Thymus (tissue), 14 donors: ENCODE measurements at places on chromosomes 13 and 19. TPM values are rescaled to one million over a fixed set of nuclear protein-coding genes. Genes with fewer than 3 reads are reported as not detected.

DNA sequence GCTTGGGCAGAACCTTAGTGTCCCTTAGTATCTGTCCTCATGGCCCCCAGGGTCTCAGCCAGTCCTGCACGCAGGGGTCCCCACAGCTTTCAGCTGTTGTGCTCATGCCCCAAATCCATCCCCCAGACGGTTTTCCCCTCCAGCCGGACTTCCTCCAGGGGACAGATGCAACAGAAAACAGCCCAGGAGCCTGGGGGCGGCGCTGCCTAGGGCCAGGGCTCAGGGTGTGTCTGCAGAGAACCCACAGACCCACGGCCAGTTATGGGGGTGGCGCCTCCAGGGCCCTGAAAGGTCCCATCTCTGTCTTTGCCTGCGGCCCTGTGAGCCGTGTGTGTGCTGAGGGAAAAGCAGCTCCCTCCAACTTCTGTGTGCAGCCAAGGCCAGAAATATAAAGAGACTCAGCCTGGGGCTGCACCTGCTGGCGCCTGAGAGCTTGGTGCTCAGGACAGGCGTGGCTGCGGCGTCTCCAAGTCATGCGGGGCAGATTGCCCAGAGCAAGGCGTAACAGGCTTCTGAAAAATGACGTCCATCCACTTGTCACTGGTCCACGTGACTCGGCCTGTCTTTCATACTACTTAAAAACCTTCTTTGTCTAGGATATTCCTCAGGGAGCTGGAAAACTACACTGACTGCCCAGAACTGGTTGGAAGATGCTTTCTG is 22.1 kb upstream of the F7 start:
- no peak overlapping the region for H3K4me3 ChIP-seq
- no peak overlapping the region for H3K27ac ChIP-seq
- no peak for DNase-seq
- H3K4me1 ChIP-seq: peaks cover 3% of the 10 kb centered on the region
- H3K27me3 ChIP-seq: no peaks in the 10 kb centered on the region

GRCh38 chr19:54403054-54403453 is 12.2 kb upstream of the TTYH1 start:
- no peaks in the 10 kb centered on the region for H3K36me3 ChIP-seq
- H3K4me1 ChIP-seq: no peaks in the 10 kb centered on the region
- no peak for DNase-seq

DNA sequence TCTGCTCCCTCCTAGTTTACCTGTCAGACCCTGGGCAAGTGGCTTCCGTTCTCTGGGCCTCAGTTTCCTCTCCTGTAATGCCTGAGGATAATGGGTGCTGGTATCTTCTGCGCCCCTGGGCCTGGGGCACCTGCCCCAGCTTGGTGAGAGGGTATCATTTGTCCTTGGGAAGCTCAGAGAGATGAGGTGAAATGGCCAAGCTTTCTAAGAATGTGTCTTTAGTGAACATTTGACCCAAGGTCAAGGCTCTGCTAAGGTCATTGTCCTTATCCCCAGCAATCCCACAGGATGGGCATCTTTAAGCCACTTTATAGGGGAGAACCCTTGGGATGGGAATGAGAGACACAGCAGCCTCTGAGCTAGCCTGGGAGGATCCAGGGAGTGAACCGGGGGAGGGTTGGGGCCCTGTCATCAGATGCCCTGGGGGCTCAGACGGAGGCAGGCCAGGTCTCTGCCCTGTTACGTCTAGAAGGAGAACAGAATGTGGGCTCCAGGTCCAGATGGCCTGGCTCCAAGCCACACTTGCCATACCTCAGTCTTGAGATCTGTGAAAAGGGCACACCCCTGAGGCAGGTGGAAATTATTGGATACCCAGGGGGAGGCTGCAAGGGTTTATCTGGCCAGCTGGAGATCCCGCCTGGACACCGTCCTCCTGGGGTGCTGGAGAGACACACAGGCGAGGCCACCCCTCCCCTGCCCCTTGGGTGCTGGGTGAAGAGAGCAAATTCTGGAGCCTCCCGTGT is 1.1 kb upstream of the NFIC start:
- H3K36me3 ChIP-seq: no peaks in the 10 kb centered on the region
- peaks cover 5% of the 10 kb centered on the region for H3K4me1 ChIP-seq
- H3K27me3 ChIP-seq: peaks cover 22% of the 10 kb centered on the region
- no peak overlapping the region for H3K4me3 ChIP-seq
- H3K27ac ChIP-seq: no peak overlapping the region
- no peak for DNase-seq

GRCh38 chr13:112740502-112741131 is 50.8 kb downstream of the ATP11A start:
- H3K4me1 ChIP-seq: peaks cover 6% of the 10 kb centered on the region
- H3K27me3 ChIP-seq: no peaks in the 10 kb centered on the region
- DNase-seq: no peak
- no peak overlapping the region for H3K27ac ChIP-seq
- no peaks in the 10 kb centered on the region for H3K36me3 ChIP-seq

DNA sequence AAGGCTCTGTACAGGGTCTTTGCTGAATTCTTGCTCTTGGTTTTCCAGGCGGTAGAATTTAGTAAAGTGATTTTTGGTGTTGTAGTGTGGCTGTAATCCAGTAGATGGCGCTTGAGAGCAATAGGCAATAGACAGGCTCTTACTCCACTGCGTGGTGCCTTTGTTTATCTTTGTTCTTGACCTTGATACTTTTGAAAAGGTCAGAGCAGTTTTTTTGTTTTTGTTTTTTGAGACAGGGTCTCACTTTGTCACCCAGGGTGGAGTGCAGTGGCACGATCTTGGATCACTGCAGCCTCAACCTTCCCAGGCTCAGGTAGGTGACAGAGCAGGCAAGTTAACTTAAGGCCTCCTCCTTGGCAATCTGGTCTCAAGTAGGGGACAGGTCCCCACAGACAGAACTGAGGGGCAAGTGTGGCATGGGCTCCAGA is 12.2 kb upstream of the LILRA5 start:
- H3K4me3 ChIP-seq: no peak overlapping the region
- H3K27me3 ChIP-seq: no peaks in the 10 kb centered on the region
- H3K36me3 ChIP-seq: no peaks in the 10 kb centered on the region
- no peak overlapping the region for H3K27ac ChIP-seq
- H3K4me1 ChIP-seq: peaks cover 9% of the 10 kb centered on the region

DNA sequence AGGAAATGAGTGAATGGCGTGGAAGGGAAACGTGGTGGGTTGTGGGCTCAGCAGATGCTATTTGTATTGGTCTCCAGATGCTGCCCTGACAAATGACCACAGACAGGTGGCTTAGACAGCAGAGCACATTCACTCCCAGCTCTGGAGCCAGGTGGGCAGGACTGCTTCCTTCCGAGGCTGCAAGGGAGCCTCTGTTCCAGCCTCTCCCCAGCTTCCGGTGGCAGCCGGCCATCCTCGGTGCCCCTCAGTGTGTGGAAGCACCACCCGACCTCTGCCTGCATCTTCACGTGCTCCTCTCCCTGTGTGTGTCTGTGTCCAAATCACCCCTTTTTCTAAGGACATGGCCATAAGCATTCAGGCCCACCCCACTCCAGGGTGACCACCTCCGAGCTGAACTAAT is 105.1 kb downstream of the SOX1 start:
- DNase-seq: no peak
- H3K36me3 ChIP-seq: no peaks in the 10 kb centered on the region

DNA sequence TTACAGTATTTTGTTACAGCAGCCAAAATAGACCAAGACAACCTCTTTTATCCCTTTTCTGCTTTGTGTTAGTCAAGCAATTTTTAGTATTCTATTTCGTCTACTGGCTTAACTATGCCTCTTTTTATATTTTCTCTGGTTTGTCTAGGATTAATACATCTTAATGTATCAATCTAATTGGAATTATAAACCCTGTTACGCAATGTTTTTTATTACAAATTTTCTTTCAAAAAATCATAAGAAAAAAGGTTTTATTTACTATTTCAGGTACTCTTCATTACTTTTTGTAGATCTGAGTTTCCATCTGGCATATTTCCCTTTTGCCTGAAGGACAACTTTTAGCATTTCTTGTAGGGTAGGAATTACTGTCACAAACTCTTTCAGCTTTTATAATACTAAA is 275.3 kb downstream of the DIAPH3 start:
- no peaks in the 10 kb centered on the region for H3K4me1 ChIP-seq
- no peak for DNase-seq
- H3K4me3 ChIP-seq: no peak overlapping the region
- H3K27ac ChIP-seq: no peak overlapping the region

Gene CNMD
- polyA plus RNA-seq: 1.8 TPM

Gene FREM2
- polyA plus RNA-seq: 0.16 TPM

GRCh38 chr19:41203371-41203770 is 10.4 kb downstream of the CYP2S1 start:
- DNase-seq: no peak
- H3K27me3 ChIP-seq: no peaks in the 10 kb centered on the region

Gene EPS8L1
- 26.6 TPM for polyA plus RNA-seq

Gene METTL21C
- polyA plus RNA-seq: 0.09 TPM

Gene ZNF350
- polyA plus RNA-seq: 10.0 TPM

Gene NALCN
- polyA plus RNA-seq: 0.48 TPM

DNA sequence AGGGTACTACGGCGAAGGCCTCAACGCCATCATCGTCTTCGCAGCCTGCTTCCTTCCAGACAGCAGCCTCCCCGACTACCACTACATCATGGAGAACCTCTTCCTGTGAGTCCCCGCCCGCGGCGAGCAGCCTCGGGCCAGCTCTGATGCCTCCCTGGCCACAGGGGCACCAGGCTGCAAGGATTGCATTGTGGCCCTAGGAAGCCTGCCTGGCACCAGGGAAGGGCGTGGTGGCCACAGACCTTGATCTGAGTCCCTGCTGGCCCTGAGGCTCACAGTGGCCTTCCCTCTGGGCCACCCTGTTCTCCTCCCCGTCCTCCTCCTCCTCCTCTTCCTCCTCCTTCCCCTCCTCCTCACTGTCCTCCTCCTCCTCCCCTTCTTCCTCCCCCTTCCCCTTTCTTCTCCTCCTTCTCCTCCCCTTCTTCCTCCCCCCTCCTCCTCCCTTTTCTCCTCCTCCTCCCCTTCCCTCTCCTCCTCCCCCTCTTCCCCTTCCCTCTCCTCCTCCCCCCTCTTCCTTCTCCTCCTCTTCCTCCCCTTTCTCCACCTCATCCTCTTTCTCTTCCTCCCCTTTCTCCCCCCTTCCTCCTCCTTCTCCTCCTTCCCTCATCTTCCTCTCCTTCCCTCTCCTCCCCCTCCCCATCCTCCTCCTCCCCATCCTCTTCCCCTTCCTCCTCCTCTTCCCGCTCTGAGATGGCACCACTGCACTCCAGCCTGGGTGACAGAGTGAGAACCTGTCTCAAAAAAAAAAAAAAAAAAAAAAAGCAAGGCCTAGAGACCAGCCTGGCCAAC is 24.4 kb upstream of the NMRK2 start:
- DNase-seq: no peak
- H3K36me3 ChIP-seq: no peaks in the 10 kb centered on the region
- H3K4me3 ChIP-seq: no peak overlapping the region
- H3K27me3 ChIP-seq: no peaks in the 10 kb centered on the region
- no peak overlapping the region for H3K27ac ChIP-seq

DNA sequence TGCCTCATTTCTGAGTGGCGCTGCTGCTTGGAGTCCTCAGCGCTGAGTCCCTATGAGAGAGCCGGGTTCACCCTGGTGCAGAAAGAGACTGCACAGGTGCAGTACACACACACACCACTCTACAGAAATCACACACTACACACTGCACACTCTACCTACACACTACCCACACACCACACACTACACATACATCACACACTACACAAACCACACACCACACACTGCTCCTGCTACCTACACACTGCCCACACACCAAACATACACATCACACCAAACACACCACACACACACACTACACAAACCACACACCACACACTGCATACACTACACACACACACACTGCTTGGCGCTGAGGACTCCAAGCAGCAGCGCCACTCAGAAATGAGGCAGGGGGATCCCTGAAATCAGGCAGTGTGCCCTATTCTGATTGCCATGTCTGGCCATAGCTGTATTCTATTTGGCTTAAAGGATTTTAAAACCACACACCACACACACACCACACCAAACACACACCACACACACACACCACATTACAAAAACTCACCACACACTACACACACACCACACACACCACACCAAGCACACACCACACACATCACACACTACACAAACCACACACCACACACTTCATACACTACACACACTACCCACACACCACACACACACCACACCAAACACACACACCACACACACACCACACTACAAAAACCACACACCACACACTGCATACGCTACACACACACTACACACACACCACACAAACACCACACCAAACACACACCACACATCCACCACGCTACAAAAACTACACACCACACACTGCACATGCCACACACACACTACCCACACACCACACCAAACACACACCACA is 4.9 kb downstream of the MAG start:
- no peaks in the 10 kb centered on the region for H3K4me1 ChIP-seq
- H3K36me3 ChIP-seq: no peaks in the 10 kb centered on the region
- H3K27me3 ChIP-seq: peaks cover 17% of the 10 kb centered on the region
- H3K27ac ChIP-seq: no peak overlapping the region

- no peaks in the 10 kb centered on the region for H3K27me3 ChIP-seq
- H3K27ac ChIP-seq: no peak overlapping the region
- H3K4me3 ChIP-seq: no peak overlapping the region
- H3K4me1 ChIP-seq: no peaks in the 10 kb centered on the region
- no peak for DNase-seq
Measured at GRCh38 chr19:12975221-12975741, 5.9 kb downstream of the DAND5 start.

DNA sequence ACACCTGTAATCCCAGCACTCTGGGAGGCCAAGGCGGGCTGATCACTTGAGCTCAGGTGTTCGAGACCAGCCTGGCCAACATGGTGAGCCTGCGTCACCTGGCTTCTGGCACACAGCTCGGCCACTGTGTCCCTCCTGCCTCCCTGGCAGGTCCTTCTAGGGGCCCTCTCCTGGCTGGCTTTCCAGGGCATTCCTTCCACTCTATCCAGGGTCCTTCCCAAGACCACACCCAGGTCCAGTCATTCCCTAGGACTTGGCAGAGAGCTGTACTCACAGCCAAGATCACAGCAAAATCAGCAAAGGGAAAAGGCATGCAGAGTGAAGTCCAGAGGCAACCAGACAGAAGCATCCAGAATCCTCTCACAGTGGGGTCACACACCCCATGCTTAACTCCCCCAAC is 9.7 kb upstream of the HSH2D start:
- peaks cover 50% of the 10 kb centered on the region for H3K36me3 ChIP-seq
- DNase-seq: no peak
- H3K4me3 ChIP-seq: no peak overlapping the region
- H3K27me3 ChIP-seq: no peaks in the 10 kb centered on the region
- no peak overlapping the region for H3K27ac ChIP-seq

GRCh38 chr13:78599645-78600279 is 3.6 kb downstream of the POU4F1 start:
- no peaks in the 10 kb centered on the region for H3K36me3 ChIP-seq
- peak; percentile 44 for DNase-seq
- H3K4me1 ChIP-seq: peaks cover 18% of the 10 kb centered on the region
- no peak overlapping the region for H3K4me3 ChIP-seq
